ENCODE measurements at places on chromosomes 7 and 10. TPM values are rescaled to one million over a fixed set of nuclear protein-coding genes. Genes with fewer than 3 reads are reported as not detected.

DNA sequence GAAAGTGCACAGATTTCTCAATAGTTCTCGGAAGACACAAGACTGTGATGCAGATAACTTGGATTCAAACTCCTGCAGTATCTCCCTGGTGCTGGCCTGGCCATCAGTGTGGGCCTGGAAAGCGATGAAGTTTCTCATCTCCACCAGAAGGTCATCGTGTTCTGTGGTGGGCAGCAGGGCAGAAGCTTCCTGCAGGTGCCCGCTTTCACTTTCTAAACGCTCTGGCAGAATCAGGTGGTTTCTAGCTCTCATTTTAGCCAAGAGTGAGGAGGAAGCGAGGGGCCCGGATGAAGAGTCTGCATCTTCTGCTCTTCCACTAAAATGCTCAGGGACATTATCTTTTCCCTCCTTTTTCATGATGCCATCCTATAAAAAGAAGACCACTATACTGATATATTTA is 63.0 kb upstream of the DRGX start:
- no peak for DNase-seq

The HECTD2 gene
- 7.3 TPM for total RNA-seq

The TSPAN33 gene
- 0.07 TPM for total RNA-seq

The CCDC3 gene
- 0.66 TPM for total RNA-seq

DNA sequence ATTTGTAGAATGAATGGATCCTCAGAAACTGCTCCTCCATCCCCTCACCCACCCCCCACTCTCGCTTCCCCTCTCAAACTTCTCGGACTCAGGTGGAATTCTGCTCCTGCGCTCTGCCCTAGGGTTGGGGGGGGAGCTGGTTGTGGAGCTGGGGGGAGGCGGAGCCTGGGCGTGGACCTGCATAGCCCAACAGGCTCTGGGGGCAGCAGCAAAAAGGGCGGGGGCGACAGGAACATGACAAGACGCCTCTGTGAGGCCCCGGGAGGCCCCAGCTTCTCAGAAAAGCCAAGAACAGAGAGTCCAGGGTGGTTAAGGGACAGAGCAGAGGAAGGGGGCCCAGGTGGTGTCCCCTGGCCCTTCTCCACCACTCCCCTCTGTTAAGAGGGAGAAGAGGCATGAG is 3.5 kb downstream of the TSC22D4 start:
- DNase-seq: no peak

DNA sequence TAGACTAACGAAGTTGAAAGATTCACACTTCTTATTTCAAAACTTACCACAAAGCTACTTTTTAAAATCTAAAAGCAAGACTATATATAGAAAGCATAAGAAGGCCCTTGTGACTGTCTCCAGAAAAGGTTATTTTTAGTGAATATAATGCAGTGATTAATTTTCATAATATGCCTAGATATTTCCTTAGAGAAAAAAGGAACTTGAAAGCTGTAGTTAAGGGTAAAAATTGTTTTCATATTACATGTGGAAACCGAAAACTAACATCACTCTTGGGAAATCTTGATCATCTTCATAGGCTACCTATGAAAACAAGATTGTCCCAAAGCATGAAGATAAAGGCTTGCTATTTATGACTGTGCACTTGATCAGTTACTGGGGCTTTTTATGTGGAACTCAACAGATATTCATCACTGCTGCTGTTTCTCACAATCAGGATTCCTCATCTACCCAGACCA is 223.2 kb downstream of the SH2D4B start:
- no peak for DNase-seq

- DNase-seq: no peak
These were observed 135.4 kb upstream of the SEMA3D start for GRCh38 chr7:85322252-85322651.

Measured in pulmonary artery endothelial cell (primary cell).